Neural progenitor cell (in vitro differentiated cells): ENCODE measurements at places on chromosomes 6 and 20.

GRCh38 chr20:62702895-62703852 is 5.5 kb upstream of the NTSR1 start:
- DNase-seq, result no peak

- no peak for DNase-seq
Measured at GRCh38 chr6:129029778-129030177, 146.8 kb downstream of the LAMA2 start.

DNA sequence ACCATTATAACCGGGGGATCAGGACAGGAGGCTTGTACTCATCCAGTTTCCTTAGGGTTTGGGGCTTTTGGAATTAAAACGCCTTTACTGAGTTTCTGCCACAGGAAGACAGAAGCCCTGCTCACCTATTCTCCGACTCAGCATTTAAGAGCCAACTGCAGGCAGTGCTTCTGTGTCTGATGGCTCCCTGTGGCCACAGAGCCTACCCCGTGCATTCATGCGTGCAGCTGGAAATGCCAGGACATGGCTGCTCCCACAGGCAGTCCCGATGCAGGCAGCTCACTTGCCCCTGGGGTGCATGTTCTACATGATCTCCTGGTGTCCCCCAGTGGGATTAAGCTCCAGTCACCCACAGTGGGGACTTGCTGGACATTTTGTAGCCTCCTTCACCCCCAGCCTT is 22.2 kb downstream of the ZNF831 start:
- peak; percentile 68 for DNase-seq

GRCh38 chr6:144547409-144547808 is 262.3 kb downstream of the UTRN start:
- DNase-seq, result no peak

GRCh38 chr20:19915111-19915798 is 101.9 kb upstream of the NAA20 start:
- DNase-seq, result no peak

GRCh38 chr6:14747881-14748520 is 497.9 kb upstream of the JARID2 start:
- DNase-seq, result no peak

- no peak for DNase-seq
Measured at GRCh38 chr6:146551545-146551944, 7.9 kb downstream of the RAB32 start.

DNA sequence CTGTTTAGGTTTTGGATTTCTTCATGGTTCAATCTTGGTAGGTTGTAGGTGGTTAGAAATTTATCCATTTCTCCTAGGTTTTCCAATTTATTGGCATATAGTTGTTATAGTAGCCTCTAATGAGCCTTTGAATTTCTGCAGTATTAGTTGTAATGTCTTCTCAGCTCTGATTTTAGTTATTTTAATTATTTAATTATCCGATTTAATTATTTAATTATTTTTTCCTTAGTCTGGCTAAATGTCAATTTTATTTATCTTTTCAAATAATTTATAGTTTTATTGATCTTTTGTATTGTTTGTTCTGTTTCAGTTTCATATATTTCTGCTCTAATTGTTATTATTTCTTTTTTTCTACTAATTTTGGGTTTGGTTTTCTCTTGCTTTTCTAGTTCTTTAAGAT is 28.1 kb upstream of the SOX4 start:
- DNase-seq, result no peak

DNA sequence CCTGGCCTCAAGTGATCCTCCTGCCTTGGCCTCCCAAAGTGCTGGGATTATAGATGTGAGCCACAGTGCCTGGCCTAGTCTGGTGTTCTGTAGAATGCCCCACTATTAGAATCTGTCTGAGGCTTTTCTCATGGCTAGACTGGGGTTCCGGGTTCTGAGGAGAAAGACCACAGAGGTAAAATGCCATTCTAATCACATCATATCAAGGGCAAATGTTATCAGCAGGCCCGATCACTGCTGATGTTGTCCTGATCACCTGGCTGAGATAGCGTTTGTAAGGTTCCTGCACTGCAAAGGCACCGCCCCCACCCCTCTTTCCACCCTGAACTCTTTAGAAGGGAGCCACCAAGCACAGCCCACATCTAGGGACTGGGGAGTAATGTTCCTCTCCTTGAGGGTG is 6.7 kb upstream of the SRC start:
- no peak for DNase-seq

GRCh38 chr6:156347246-156347645 is 429.9 kb upstream of the ARID1B start:
- no peak for DNase-seq

GRCh38 chr6:150967910-150968309 is 102.4 kb downstream of the MTHFD1L start:
- no peak for DNase-seq

DNA sequence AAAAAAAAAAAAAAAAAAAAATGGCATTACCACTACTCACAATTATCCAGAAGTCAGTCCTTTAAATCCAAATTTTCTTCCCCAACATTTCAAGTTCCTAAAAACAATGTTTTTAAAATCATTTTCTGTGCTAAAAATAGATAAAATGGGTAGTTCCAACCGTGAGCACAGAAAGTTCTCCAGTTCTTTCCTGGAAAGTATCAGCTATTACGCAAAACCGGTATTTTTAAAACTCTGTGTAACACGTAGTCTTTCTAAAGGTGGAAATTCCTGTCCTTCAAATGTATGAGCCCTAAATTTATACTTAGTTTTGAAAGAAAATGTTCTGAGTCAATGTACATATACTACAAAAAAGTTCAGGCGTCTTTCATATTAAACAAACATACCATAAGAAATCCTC is 83.5 kb upstream of the SCAF8 start:
- no peak for DNase-seq

DNA sequence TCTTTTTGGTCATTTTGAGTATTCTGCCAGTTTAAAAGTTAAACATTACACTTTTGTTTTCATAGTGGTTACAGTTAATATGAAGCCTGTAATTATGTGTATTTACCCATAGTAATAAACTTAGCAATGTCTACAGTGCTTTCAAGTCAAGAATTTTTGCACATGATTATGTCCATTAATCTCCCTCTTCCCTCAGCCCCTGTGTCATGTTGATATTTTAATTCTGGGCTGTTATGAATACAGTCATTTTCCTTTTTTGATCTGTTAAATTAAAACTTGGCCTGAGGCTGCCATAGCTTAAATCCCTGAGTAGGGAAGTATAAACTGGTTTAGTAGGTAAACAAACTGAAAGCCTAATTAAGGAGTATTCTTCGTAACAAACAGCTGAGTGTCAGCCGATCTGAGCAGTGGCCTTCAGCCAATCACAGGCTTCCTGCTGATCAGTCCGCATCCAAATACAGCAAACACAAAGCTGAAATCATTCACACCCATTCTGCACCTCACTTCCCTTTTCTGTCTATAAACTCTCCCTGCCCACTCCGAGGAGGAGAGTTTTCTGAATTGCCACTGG is 9.5 kb upstream of the SFT2D1 start:
- peak; percentile 41 for DNase-seq

DNA sequence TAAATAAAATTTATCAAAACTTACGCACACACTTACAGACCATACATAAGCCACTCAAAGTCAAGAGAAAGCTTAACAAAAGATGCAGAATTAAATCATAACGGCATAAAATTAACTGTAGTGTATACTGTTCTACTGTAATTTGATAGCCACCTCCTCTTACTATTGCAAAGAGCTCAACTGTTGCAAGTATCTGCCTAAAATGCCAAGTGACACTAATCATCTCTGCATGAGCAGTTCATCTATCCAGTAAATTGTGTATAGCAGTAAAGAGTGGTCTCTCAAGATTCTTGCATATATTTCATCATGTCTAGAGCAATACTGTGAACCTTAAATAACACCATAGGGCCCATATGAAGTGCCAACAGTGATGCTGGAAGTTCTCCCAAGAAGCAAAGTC is 12.3 kb downstream of the OR2H2 start:
- DNase-seq, result no peak

DNA sequence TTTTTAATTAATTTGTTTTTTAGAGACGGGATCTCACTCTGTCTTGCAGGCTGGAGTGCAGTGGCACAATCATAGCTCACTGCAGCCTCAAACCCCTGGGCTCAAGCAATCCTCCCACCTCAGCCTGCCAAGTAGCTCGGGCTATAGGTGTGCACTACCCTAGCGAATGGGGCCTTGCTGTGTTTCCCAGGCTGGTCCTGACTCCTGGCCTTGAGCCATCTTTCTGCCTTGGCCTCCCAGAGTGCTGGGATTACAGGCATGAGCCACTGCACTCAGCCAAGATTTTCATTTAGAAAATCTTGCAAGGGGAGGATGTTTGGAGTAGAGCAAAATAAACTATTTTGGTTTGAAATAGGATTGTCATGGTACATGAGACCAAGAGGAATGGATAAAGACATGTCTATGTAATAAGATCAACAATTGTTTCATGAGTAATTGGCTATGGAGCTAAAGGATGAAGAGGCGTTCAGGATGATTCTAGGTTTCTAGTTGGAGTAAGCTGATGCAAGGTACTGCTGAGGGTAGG is 237.8 kb downstream of the UST start:
- DNase-seq, result no peak

DNA sequence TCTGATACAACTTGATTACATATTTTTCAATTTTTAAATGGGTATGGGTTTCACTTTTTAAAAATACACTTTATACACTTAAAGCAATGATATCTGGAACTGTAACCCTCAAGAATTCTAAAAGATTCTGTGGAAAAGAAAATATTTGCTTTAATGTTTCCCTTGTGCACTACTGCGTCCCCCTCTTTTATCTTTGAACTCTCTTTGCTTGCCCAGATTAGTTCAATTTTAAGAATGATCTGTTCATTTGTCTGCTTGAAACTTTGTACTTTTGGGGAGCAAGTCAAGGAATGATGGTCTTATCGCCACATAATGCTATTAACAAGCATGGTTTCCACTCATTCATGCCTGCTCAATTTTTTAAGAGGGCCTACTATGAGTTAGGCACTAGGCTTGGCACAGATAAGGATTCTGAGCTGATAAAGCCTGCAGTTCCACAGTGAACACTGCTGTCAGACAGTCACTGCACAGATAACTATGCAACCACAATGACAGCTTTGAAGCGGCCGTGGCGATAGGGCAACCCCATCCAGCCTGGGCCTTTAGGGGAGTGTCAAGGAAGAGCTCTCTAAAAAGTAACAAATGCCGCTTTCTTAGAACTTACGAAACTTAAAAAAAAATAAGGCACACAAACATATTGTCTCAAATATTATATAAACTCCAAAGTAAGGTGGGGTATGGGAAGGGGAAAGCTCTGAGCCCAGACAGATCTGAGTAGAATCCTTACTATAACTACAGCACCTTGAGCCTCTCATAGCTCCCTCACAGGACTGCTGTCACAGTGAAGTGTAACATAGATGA is 29.7 kb downstream of the FYN start:
- DNase-seq, result no peak

- no peak for DNase-seq
Measured at GRCh38 chr6:18039481-18039880, 52.0 kb upstream of the KIF13A start.

DNA sequence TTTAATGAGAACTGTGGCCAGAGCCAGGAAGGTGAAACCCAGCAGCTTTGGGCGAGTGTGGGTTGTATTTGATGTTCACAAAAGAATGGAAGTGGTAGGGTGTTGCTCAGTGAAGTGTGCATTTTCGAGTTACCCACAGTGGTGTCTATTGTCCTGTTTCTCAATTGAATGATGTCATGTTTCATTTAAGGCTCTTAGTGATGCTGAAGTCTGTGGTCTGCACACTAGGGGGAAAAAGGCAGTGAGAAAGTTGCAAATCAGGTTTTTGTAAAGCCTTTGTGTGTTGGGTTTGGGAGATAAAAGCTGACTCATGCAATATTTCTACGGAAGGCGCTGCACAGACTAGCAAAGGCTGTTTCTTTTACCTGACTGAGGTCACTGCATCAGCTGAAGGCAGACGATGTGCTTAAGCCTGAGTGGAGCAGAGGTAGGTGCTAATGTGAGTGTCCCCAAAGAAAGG is 121.1 kb downstream of the PLEKHG1 start:
- peak; percentile 67 for DNase-seq

DNA sequence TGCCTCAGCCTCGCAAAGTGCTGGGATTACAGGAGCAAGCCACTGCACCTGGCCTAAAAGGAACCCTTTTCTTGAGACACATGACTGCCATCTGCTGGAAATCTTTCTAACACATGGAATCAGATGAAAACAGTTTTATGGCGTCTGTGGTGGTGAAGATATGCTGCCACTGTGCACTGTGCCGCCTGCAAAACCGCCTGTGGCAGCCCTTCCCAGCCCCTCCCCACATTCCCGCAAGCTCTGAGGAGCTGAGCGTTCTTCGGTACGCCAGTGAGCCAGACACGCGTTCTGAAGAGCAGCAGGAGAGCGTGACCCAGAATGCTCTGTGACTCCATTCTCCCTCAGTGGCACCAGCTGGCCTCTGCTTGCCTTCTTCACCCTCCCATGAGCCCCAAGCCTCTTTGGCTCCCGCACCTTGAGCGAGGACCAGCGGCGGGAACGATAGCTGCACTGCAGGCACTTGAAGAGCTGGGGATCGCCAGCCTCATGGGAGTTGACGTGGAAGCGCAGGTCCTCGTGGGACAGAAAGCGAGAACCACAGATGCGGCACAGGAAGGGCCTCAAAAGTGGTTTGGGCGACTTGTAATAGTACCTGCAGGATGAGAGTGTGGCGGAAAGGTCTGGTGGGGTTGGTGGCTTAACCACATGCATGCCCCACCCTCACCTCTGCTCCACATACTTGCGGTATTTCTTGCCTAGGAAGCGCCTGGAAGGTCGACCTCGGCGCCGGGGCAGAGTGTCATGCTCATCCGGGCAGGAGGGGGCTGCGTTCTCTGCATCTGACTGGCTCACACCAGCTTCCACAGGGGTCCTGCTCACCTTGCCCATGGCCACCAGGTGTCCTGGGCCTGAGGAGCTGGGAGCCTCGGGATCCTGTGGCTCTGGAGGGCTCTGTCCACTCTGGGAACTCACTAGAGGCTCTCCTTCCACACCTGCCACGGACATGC is 8.7 kb downstream of the ZNF335 start:
- DNase-seq, result peak; percentile 67

GRCh38 chr20:15867899-15868298 is 705.3 kb downstream of the KIF16B start:
- DNase-seq, result no peak

DNA sequence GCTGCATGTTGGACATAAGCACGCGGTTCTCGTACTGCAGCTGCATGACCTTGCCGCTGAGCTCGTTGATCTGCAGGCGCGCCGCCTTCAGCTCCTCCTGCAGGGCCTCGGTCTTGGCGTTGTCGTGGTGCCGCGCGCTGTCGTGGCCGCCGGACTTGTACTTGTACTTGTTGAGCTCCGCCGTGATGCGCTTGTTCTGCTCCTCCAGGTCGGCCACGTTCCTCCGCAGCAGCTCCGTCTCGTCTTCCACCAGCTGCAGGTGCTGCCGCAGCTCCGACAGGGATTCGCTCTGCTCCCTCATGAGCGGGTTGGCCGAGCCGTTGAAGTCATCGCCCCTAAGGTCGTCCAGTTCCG is 16.6 kb upstream of the KIAA0408 start:
- no peak for DNase-seq
